Epithelial cell of proximal tubule (primary cell): ENCODE measurements at places on chromosomes 12 and 14.
A peak's percentile ranks its signal among the peaks of the same experiment; 100 is the strongest.

DNA sequence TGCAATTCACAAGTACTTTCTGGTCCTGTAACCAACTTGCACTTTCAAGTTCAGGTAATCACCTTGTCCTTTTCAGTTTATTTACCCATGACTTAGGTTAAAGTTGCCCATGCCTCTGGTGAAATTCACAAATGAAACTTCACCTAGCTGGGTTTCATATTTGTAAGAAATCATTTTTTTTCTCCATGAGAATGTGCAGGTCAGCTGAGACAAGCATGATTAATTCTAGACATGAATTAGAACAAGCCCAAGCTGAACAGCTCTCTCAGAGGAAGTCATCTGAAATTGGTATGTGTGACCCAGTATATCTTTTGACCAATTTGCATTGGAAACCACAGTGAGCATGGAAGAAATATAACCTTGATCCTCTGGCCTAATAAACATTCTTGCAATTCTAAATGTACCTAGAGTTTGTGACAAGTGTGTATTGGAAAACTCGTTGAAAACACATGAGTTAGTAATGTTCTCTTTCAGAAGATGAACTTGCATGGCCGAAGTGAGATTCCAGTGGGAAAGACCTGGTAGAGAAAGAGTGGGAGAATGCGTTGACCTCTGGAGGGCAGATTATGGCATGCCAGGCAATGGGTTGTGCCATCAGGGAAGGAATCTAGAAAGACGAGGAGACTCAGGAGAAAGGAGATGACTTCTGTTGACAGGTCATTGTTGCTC is 486.5 kb downstream of the ZFP36L1 start:
- no peak for DNase-seq

DNA sequence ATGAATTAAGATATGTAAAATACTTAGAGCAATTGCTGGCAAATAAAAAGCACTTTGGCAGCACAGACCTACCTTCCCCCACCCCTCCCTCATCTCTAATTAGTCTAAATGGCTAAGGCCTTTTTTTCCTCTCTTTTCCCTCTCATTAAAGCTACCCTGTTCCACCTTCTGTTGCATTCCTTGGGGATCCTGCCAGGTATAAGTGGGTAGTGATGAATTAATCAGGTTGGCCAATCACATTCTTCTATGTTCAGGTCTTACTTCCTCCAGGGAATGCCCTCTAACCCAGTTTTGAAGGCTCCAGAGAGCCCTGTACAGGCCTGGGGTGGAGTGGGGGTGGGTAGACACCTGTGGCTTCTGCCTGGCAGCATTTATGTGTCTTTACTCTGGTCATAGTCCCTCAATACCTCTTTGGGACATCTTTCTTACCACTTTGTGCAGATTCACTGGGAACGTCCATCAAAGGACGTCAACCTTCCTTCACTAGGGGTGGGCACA is 28.4 kb downstream of the HSPB8 start:
- DNase-seq: no peak

DNA sequence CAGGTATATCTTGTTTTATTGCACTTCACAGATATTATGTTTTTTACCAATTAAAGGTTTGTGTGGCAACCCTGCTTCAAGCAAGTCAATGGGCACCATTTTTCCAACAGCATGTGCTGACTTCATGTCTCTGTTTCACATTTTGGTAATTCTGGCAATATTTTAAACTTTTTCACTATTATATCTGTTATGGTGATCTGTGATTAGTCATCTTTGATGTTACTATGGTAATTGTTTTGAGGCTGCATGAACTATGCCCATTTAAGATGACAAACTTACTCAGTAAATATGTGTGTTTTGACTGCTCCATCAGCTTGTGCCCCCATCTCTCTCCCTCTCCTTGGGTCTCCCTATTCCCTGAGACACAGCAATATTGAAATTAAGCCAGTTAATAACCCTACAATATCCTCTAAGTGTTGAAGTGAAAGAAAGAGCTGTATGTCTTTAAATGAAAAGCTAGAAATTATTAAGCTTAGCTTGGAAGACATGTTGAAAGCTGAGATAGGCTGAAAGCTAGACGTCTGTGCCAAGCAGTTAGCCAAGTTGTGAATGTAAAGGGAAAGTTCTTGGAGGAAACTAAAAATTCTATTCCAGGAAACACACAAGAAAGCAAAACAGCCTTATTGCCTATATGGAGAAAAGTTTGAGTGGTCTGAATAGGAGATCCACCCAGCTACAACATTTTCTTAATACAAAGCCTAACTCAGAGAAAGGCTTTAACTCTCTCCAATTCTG is 365.1 kb downstream of the ATP23 start:
- DNase-seq: no peak

GRCh38 chr12:120853188-120853587 is 51.0 kb downstream of the SPPL3 start:
- no peak for DNase-seq

GRCh38 chr12:103998976-103999375 is 33.3 kb downstream of the TDG start:
- DNase-seq: no peak

GRCh38 chr14:50521912-50522341 is 10.4 kb downstream of the MAP4K5 start:
- no peak for DNase-seq

GRCh38 chr12:53717319-53717718 is 9.9 kb downstream of the CALCOCO1 start:
- no peak for DNase-seq

- DNase-seq: peak; percentile 67
These were observed 3.0 kb upstream of the KRT3 start for GRCh38 chr12:52798671-52799504.

- no peak for DNase-seq
These were observed 114.0 kb downstream of the GALC start for GRCh38 chr14:87878959-87879358.

- DNase-seq: peak; percentile 86
These were observed 7.5 kb downstream of the ITGA5 start for GRCh38 chr12:54411391-54412241.

DNA sequence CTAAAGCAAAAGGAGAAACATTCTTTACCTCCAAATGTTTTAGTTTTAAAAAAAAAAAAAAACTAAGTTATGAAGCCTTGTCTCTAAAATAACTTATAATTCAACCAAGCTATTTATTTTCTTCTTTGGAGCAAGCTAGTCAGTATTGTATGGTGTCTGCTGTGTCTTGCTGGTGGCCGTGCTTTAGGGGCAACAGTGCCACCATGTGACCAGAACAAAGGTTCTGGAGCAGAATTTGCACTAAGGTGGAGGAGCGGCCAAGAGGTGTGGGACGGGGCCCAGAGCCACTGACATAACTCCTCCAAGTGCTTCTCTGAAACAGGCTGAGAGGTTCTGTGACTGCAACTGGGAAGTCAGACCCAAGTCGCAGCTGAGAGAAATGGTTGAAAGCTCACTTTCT is 4.5 kb downstream of the FICD start:
- no peak for DNase-seq

DNA sequence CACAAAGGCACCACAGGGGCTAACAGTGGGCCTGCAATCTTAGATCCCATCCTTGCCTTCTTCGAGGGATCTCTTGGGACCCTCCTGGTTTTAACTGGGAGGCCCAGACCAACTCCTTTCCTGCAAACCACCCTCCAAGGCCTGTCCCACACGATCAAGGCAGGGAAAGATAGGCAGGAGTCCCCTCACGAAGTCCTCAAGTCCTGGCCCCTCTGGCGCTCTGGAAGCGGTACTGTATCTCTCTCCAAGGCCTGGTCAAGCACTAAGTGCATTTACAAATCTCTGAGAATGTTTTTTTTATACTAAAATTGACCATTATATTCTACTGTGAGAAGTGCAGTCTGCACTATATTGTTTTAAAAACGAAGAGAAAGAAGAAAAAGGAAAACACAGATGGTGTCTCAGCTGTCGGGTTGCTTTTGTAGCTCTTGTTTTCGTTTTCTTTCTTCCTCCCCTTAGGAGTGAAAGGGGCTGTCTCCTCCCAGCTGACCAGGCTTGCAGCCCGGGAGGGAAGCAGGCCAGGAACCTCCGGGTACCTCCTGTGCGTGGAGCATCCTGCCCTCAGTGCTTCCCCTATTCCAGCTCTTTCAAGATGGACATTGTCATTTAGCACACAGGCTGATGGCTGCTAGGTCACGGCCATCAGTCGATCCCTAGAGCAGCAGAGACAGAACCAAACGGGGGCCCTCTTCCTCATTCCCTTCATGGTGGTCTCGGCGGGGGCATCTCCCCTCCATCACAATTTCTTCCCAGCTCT is 56.7 kb downstream of the FAM222A start:
- no peak for DNase-seq

DNA sequence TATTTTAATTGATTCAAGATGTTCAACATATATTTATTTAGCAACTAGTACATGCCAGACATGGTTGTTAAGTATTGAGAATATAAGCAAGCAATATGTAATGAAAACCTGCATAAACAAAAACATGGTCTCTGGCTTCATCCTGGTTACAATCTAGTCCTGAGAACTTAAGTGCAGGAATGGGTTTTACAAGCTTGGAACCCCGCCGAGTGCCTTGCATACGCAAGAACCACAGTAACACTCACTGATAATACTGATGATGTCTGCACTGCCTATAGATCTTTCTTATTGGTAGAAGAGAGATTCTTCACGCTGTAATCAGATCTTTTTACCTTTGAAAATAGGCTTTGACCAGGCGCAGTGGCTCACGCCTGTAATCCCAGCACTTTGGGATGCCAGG is 22.9 kb upstream of the CALM1 start:
- no peak for DNase-seq
